Fibroblast of skin of back (primary cell): ENCODE measurements at places on chromosomes 6 and 20.

- DNase-seq, result no peak
These were observed 88.5 kb downstream of the RPS12 start for GRCh38 chr6:132902901-132903300.

GRCh38 chr6:168690271-168690670 is 249.3 kb downstream of the SMOC2 start:
- no peak for DNase-seq

- DNase-seq, result peak; percentile 41
These were observed 17.0 kb downstream of the CRISP1 start for GRCh38 chr6:49849213-49849907.

DNA sequence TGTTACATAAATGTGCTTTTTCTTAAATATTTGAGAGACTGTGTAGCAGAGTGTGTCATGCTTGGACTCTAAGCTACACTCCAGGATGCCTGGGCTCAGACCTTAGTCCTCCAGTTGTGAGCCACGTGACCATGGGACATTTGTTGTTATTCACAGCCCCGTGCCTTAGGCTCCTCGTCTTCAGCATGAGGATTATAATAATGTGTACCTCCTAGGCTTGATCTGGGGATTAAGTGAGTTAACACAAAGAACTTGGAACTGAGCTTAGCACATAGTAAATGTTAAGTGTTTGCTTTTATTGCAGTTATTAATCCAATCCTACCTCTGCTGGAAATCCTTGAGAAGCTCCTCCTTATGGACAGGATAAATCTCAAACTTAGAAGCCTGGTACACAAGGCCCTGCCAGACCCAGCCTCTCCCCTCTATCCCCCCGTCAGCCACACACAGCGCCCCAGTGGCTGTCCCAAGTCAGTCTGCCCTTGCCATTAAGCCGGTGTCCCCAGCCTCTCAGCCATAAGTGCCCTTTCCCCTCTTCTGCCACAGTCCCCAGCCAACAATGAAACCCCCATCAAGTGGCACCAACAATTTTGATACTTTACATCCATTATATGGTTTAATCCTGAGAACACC is 177.5 kb downstream of the TMEM242 start:
- peak; percentile 21 for DNase-seq

DNA sequence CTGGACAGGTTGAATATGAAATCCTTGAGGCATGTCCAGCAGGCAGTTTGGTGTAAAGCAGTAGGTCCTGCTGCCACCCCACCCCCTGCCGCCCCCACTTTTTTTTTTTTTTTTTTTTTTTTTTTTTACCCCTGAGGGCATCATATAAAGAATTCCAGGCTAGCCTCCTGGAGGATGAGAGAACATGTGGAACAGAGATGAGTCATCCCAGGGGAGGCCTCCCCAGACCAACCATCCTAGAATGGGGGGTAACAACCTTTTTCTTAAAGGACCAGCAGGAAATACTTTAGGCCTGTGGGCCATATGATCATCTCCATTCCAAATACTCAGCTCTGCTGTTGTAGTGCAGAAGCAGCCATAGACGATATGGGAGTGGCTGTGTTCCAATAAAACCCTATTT is 170.9 kb downstream of the GJA10 start:
- DNase-seq, result peak; percentile 31

- DNase-seq, result peak; percentile 73
These were observed 54.8 kb downstream of the CAP2 start for GRCh38 chr6:17448165-17448564.

- DNase-seq, result no peak
These were observed 3.3 kb downstream of the MGME1 start for GRCh38 chr20:17972121-17972520.

DNA sequence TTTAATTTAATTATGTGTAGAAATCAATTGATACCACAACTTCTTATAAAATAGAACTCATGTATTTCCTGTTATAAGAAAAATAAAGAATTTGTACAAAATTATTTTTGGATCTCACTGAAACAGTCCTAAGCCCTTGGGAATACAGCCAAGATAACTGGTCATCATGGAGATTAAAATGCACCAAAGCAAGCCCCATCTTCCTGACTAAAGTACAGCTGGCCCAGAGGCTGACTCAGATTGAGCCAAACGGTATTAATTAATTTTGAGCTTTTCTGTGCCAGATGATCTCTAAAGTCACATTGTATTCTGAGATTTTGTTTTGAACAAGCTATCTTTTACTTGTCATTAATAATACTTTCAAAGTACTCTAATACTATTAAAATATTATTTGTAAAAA is 978.5 kb downstream of the TBC1D32 start:
- peak; percentile 71 for DNase-seq

DNA sequence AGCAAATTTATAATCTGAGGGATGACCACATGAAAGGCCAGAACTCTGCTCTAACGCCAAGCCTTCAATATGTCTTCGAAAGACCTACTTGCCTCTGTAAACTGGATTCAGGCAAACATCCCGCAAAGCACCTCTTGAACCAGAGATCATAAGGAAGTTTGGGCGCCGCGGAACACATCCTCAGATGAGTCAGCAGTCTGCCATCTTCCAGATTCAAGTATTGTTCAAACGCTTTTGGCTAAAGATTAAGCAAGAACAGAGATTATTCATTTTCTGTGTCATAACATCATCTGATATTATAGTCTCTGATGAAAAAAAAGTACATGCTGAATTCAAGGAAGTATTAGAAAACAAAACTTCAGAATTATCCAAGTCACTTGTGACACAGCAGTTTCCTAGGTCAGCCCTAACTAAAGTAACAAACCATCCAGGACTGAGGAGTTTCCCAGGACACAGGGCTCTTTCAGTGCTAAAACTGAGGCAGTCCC is 20.8 kb downstream of the TBC1D7 start:
- peak; percentile 11 for DNase-seq

- DNase-seq, result no peak
These were observed 119.0 kb downstream of the ALDH8A1 start for GRCh38 chr6:134830940-134831339.

DNA sequence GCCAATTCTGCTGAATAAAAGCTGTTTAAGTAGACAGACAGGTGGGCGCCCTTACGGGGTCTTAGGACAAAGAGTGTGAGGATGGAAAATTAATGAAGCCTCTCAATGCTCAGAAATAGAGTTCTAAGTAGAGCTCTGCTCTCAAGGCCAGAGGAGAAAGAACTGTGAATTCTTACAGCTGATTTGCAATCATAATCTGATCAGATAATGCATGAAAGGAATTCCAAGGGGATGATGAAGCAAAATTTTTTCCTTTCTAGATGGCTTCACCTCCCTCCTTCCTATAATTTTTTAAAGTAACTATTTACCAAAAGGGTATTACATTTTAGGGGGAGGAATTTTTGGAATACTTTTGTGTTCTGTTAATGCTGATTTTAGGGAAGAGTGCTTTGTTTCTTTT is 308.1 kb upstream of the HS3ST5 start:
- DNase-seq, result no peak

DNA sequence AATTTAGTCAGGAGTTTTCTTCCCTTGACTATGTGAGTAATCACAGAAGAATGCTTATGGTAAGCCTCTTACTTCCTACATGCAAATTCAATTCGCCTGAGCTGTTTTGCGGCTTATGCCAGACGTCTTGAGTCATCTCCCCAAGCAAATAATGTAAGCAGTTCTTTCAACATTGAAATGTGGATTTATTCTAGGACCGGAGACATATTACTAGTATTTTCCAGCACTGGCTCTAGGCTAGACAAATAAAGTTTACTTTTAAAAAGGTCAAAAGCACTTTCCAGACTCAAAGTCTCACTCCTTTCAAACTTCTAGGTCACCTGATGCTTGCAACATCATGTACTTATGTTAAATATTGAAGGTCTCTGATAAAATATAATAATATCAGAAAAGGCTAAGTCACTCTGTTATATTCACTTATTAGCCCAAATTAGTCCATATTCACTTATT is 38.1 kb upstream of the NOX3 start:
- peak; percentile 100 for DNase-seq

GRCh38 chr20:43397147-43397546 is 60.5 kb upstream of the SRSF6 start:
- no peak for DNase-seq

GRCh38 chr6:110590821-110591351 is 114.5 kb upstream of the SLC22A16 start:
- peak; percentile 38 for DNase-seq

DNA sequence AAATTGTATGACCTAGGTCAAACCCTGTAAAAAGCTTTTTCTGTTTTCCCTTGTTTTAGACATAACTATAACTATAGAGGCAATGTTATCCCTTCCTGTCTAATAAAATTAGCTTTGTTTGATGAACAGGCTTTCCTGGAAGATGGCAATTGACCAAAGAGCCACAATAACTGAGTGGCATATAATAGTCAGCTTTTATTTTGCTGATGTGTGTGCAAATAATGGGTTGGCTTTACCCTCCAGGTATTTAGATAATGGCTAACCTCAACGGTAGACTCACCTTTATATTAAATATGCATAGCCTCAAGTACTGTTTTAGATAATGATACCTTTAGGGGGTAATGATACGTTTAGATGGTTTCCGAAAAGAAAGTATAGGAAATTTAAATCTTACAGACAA is 15.0 kb downstream of the TBXT start:
- no peak for DNase-seq
